Activated CD4-positive, alpha-beta T cell treated with anti-CD3 and anti-CD28 coated beads, Interleukin-2, amount 50 U/mL, for 24 hours (primary cell): ENCODE measurements at places on chromosomes 16 and 17.

GRCh38 chr16:4535627-4536108 lies 2.9 kb downstream of the CDIP1 start:
- DNase-seq = no peak

GRCh38 chr16:63228259-63228658 lies 1192.0 kb upstream of the CDH8 start:
- no peak for DNase-seq

GRCh38 chr17:27810211-27810901 lies 10.0 kb upstream of the NOS2 start:
- DNase-seq = peak; percentile 17

GRCh38 chr17:7843257-7843535 lies 9.2 kb downstream of the KDM6B start:
- DNase-seq = peak; percentile 56

DNA sequence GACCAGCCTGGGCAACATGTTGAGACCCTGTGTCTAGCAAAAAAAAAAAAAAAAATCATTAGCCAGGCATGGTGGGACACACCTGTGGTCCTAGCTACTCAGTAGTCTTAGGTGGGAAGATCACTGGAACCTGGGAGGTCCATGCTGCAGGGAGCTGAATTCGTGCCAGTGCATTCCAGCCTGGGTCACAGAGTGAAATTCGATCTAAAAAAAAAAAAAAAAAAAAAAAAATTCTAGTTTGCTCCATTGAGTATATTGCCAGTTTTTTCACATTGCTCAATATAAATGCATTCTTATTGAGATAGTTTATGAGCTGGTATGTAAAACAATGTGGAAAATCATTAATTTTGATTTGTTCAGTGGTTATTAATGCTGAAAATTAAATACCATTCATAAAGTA lies 52.0 kb downstream of the ABHD15 start:
- DNase-seq = no peak

- no peak for DNase-seq
Measured at GRCh38 chr16:48478393-48478792, 93.2 kb upstream of the SIAH1 start.

DNA sequence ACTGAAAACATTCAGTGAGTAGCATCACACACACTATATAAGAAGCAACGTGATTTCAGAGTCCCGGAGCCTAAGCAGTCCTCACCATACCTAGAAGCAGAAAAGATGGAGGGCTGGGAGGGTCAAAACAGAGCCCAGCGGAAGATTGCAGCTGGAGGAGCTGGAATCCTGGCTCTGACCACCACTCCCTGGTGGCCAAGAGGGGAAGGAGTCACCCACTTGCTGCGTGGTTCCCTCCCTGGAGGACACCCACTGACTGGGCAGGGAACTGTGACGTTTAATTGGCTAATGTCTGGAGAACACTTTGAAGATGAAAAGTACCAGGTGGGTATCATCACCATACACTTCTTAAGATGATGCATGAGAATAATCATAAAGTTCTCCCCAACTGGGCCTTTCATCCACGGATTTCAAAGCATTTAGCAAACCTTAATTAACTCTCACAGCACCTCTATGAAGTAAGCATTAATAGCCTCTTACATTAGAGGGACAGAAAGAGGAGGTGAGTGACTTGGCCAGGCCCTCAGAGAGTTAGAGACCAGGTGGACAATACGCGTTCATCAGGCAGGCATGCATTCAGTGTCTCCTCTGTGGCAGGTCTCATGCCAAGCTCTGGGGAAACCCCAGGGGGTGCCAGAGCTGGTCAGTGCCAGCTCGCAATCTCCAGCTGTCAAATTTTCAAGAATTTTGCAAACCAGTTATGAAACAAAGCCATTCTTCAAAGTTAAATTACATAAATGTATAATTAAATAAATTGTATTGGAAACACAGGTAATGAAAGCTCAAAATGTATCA lies 137.9 kb downstream of the AXIN2 start:
- DNase-seq = no peak

DNA sequence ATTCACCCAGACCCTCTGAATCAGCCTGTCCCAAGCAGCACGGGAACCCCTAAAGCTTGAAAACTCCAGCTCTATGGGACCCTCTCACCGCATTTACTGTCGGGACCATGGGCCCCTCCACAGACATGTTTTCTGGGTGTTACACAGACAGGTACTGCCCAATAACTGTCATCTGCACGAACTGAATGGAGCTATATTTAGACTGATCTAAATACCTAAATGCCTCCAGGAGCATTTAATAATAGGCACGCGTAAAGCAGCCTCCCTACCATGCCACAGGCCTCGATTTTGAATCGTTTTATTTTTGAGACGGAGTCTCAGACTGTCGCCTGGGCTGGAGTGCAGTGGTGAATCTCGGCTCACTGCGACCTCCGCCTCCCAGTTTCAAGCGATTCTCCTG lies 49.7 kb downstream of the EMP2 start:
- no peak for DNase-seq

- peak; percentile 31 for DNase-seq
Measured at GRCh38 chr16:10738231-10739077, 5.2 kb upstream of the NUBP1 start.

- no peak for DNase-seq
Measured at GRCh38 chr16:82639666-82640336, 13.0 kb downstream of the CDH13 start.

GRCh38 chr16:50692999-50693781 lies at the start of gene NOD2:
NOD2 (plus strand) TSS chr16:50693606; CDS start chr16:50699496, 5,890 bp downstream.
- DNase-seq = no peak

- no peak for DNase-seq
Measured at GRCh38 chr16:18959031-18959505, 24.7 kb upstream of the TMC7 start.
